Suppressor macrophage (primary cell): ENCODE measurements at places on chromosomes 2 and 18.

DNA sequence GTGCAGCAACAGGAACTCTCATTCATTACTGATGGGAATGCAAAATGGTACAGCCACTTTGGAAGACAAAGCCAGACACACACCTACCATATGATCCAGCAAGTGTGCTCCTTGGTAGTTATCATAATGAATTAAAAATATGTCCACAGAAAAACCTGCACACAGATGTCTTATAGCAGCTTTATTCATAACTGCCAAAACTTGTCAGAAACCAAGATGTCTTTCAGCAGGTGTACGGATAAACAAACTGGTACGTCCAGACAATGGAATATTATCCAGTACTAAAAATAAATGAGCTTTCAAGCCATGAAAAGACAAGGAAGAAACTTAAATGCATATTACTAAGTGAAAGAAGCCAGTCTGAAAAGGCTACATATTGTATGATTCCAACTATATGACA, 50.4 kb downstream of the CHMP3 start:
- no peak for DNase-seq

DNA sequence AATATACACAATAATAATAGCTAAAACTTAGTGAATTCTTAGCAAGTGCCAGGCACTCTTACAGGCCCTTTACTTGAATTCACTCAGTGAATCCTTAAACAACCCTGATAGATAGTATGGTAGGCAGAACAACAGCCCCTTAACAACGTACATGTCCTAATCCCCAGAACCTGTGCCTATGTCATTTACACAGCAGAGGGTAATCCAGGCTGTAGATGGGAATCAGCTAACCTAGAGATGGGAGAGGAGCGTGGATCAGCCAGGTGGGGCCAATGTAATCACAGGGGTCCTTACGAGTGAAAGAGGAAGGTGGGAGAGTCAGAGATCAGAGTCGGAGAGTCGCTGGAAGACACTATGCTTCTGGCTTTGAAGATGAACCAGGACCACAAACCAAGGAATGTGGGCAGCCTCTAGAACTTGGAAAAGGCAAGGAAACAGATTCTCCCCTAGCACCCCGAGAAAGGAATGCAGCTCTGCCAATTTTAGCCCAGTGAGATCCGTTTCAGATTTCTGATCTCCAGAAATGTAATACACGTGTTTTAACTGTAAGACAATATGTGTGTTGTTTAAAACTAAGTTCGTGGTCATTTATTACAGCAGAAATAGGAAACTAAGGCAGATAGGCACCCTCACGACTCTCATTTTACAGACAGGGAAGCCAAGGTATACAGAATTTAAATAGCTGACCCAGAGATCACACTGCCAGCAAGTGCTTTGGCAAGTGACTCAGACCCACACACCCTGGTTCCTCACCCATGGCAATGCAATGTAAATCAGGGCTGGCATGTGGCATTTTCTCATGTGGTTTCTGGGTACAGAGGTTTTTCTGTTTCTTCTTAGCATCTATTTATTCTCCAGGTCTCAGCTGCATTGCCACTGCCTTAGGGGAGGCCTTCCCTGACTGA, 68.9 kb downstream of the DOCK10 start:
- peak; percentile 68 for DNase-seq

GRCh38 chr18:6920099-6920955, 190.8 kb downstream of the ARHGAP28 start:
- peak; percentile 55 for DNase-seq

DNA sequence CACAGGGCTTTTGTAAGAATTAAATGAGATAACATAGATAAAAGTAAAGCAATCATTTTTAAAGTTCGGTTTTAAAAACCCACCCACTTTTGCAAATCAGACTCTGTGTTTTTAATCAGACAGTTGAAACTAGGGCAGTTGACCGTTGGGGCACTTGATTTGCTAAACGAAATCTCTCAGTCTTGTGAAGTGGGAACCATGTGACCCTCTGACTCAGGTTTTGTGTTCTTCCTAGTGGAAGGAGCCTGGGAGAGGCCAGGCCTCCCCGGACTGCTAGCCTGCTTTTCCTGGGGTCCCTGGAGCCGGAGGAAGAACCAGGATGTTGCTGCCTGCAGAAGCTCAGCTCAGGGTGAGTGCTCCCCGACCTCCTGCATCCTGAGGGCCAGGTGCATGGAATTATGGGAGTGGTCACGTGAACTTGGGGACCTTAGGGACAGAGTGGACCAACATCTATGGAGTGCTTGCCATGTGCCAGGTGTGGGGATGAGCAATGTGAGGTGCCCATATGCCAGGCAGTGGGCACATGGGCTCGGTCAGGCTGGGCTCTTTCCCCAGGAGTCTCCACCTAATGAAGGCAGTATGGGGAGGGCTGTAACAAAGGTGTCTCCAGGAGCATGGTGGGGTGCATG, 3.9 kb downstream of the C2orf72 start:
- DNase-seq = peak; percentile 17

DNA sequence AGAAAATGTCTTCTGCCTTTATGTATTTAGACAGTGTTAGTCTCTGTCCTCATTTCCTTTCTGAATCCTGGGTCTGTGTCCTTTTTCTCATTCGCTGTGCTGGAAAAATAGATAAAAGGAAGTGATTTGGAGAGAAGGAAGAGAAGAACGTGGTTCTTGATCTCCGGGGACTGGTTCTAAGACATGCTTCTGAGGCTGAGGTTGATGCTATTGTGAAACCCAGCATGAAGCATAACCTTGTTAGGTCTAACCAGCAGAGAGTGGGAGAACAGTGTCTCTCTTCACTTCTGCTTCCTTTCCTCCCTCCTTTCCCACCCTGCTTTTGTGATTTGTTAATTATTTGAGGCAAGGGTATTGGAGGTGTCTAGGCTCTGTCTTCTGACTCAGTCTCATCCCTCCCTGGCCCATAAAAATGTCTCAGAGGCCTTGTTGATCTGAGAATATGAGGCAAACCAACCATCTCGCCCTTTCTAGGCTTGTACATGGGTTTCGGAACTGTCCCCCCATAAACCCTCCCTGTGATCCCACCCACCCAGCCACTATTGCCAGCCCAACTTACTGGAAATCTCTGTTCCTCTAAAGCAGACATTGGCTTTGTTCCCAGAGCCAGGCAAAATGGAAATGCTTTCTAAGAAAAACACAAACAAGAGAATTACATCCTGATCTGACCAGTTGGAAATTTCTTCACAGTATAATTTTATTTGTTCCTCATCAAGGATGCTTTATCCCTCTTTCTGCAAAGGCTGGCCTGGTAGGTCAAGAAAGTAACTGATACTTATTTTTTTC, 360.6 kb upstream of the TNP1 start:
- DNase-seq = peak; percentile 52

DNA sequence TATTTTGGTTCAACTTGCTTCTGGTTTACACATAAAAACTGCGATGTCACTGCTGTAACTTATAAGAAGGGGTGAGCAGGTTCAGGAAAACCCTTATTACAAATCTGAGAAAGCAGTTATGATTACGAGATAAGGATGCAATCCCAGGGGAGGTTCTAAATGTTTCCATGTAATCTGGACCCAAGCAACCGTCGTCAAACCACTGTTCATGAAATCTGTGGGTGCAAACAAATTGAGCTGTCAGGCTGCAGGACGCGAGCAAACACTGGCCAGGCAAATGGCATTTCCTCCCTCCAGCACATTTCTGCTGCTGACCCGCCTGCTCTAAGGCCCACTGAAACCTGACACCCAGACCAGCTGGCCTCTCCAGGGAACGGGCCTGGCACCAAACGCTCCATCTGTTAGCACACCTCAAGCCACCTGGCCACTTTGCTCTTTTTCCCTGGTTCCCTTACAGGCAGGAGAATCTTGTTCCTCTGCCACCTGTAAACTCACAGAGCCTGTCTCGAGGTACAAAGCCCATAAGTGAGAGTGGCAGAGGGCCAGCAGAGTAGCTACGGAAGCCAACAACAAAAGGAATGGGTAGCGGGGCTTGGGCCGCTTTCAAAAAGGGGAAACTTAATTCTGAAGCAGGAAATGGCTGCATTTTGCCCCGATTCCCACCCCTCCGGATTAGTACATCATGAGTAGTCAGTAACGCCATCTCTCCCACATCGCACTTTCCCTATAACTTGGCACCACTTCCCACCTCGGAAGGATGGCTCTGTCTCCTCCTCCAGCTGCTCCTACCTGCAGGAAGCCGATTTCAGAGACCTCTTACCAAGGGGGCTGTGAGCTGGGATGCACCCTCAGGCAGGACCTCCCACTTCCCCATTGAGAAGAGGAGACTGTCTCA, 26.5 kb downstream of the CRACDL start:
- DNase-seq = peak; percentile 20

DNA sequence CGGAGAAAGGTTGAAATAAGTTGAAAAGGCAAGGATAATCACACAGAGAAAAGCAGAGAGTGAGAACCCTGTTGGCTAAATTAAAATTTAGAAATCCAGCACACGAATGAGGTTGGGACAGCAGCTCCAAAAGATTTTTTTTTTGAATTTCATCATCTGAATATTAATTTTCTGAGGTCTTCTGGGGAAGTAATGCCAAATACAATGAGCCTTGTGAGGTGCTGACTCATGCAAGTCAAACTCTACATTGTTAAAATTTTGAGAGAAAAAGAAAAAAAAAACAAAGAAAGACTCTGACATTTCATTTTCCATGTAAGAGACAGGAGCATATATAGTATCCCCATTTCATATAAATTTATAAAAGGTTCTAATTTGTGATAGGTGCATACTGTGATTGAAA, 614.2 kb upstream of the CDH2 start:
- no peak for DNase-seq

DNA sequence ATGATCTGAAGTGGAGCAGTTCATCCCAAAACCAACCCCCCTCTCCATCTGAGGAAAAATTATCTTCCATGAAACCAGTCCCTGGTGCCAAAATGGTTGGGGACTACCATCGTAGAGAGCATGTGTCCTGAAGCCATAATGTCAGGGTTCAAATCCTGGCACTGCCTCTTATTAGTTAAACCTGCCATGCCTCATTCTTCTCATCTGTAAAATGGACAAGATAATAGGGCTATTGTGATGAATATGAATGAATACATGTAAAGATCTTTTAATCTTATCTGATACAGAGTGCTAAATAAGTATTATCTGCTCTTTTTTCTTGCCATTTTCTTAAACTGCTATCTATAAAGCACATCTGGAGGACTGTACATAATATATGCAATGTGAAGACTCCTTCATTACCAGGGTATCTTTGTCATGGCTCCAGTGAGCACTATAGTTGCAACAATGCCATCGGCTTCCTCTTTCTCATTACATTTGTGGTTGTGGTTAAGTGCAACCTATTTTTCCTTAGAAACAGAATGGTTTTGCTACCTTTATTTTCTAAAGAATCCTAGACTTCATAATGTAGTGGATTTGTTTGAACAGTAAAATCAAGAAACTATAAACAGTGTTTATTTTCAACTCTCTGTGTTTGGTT, 27.0 kb downstream of the MFSD6 start:
- DNase-seq = peak; percentile 16

DNA sequence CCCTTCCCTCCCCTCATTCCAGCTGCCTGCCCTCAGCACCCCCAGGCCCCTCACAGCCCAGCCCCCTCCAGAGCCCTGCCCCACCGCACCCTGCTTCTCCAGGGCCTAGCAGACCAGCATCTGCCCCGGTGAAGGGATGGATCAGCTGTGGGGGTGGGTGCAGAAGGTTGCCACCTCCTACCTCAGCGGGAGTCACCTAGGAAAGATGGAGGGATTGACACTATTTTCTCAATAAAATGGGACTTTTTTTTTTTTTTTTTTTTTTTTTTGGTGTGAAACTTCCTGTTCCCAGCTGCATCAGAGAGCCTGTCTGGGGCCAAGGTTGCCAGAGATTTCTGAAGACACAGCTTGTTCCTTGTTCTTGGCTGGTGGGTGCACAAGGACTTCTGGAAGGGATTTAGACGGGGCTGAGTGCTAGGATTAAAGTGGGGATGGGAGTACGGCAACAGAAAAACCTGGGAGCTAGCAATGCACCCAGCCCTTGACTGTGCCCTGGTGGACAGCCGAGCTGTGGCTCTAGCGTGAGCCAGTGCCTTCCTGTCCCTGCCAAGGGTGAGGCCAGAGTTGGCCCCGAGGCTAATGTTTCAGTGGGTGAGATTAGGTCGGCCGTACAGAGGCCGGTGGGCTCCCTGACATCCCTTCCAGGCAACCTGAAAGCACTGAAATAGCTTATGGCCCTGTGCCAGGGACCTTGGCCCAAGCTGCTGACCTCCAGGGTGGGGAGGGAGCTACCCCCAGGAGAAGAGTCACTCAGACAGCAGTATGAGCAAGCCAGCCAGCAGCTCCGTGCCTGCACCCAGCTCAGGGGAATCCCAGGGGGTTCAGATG, 4.6 kb downstream of the B3GNT7 start:
- DNase-seq = peak; percentile 65

DNA sequence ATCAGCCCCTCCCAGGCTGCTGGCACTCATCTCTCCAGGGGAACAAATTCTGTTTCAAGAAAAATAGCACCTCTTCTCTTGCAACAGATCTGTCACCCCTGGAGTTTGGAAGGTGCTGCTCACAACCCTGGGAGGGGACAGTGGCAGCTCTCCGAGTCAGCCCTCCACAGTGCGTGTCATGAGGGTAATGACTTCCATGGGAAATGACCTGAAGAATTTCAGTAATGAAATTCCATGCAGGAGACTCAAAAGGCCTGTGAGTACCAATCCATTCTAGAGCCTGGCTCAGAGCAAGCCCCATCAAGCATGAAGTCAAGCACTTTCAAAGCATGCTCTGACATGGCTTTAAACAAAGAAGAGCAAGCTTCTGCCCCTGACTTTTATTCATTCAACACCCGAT, 276.3 kb upstream of the PARD3B start:
- no peak for DNase-seq

DNA sequence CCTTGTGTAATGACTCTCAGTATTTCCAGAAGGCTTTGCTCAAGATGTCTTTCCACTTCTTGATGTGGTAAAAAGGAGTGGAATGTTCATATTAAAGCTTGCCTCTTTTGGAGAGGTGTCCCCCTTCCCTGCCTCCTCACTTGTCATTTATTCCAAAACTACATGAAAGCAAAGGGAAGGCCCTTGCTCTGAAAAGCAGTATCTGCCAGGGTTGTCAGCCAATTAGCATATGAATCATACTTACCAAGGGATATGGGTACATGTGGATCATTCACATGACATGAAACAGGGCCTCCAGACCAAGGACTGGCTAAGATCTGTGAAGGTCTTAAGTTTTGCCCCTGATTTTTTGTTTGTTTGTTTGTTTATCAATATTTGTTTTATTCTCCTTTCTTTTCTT, 31.3 kb downstream of the ANXA4 start:
- DNase-seq = peak; percentile 42

- no peak for DNase-seq
Observed at GRCh38 chr2:12340164-12340563, 376.6 kb upstream of the TRIB2 start.

- DNase-seq = no peak
Observed at GRCh38 chr2:21543630-21544029, 419.9 kb downstream of the TDRD15 start.
